ENCODE measurements at places on chromosomes 11 and 22.
A peak's percentile ranks its signal among the peaks of the same experiment; 100 is the strongest.

DNA sequence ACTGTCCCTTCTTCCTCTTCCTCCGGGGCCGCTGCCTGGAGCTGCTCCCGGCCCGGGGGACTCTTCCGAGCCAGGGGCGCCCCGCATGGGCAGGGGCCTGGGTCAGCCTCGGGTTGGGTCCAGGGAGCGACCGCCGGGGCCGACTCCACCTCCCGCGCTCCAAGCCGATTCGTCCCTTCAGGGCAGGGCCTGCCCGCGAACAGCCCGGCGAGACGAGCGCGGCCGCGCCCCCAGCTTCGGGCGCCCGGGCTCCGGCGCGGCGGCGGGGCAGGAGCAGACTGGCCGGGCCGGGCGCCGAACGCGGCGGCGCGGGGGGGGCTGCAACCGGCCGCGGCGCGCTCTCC, at the start of gene LARGE1:
LARGE1 (minus strand) TSS at position 280 of the 344 bp plus-strand sequence.
- peak; percentile 27 for DNase-seq

GRCh38 chr22:44536411-44536810, 38.4 kb upstream of the RTL6 start:
- DNase-seq, result no peak

DNA sequence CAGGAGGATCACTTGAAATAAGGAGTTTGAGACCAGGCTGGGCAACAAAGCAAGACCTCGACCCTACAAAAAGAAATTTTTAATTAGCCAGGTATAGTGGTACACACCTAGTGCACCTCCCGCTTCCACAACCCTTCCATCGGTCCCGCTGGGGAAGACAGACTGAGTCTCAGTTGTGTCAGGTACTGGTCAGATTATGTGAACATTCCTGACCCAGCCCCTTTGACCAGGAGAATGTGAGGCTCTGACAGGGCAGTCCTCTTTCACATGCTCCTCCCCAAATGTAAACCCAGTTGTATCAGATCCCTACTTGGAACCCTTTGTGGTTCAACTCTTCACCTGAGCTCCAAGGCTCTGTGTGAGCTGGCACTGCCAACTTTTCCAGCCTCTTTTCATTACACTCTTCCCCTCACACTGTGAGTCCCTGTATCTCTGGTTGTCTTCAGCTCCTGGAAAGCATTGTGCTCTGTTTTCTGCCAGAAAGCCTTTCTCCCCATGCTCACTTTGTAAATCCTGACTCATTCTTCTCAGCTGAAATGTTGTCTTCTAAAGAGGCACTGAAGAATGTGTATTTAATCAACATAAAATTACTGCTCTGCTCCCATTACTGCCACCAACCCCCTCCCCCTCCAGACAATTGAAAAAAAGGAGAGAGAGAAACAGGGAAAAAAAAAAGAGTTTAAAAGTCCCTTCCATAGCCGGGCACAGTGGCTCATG, 2.1 kb upstream of the TTLL12 start:
- no peak for DNase-seq

DNA sequence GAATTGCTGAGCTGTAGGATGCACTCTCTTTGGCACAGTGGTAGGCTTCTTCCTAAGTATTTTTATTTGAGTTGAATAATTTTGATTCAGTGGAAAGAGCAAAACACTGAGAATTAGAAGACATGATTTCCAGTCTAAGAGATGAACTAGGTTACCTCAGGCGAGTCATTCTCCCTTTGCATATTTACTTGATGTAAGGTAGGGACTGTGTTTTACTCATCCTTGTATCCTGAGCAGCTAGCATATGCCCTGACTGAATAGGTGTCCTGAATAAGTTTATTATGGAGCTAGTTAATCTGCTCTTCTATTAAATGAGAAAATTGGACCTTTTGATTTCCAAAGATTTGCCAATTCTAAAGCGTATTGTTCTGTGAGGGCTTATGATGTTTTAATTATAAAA, 50.7 kb downstream of the STIM1 start:
- DNase-seq, result no peak

- DNase-seq, result peak; percentile 17
Measured at GRCh38 chr11:43269254-43269918, 42.4 kb upstream of the API5 start.

DNA sequence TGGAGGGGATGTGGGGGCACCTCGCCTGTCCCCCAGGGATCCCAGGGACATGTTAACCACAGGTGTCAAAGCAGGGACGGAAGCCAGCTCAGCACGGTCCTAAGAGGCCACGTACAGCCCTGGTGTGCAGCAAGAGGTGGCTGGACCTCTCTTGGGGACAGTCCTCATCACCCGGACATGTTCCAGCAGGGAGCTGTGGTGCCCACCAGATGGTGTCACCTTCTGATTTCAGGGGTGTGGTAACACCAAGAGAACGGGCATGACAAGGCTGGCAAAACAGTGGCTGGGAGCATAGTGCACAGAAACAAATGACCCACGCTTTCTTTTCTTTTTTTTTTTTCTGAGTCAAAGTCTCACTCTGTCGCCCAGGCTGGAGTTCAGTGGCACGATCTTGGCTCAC, 25.6 kb upstream of the COMT start:
- DNase-seq, result no peak

DNA sequence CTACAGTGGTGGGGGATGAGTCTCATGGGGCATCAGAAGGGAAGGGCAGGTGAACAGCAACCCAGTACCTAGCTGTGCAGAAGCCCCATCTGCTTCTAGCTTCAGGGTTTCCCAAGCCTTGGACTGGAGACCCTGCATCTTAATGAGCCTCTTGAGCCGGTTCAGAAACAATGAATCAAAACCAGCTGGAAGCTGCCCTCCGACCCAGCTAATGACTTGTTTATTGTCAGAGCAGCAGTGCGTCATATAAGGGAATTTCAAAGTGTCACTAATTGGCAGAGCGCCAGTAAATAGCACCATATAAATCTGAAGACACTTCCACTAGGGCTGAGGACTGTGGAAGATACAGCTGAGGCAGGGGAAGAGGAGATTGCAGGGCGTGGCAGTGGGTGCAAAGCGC, 57.5 kb downstream of the RPUSD4 start:
- DNase-seq, result no peak

GRCh38 chr11:8011371-8011770, 24.2 kb downstream of the EIF3F start:
- no peak for DNase-seq

GRCh38 chr11:75668451-75669297, at the start of gene MAP6:
Gene MAP6 (minus strand): TSS chr11:75669038. CDS start chr11:75668369, 669 bp downstream.
- DNase-seq, result peak; percentile 63

- DNase-seq, result no peak
Measured at GRCh38 chr22:26846645-26847044, 189.3 kb downstream of the MIAT start.

GRCh38 chr22:38348751-38349496, 31.7 kb upstream of the CSNK1E start:
- no peak for DNase-seq

GRCh38 chr11:7469351-7469865, 15.9 kb upstream of the OLFML1 start:
- no peak for DNase-seq

GRCh38 chr11:44986315-44986714, 35.6 kb upstream of the TP53I11 start:
- no peak for DNase-seq

DNA sequence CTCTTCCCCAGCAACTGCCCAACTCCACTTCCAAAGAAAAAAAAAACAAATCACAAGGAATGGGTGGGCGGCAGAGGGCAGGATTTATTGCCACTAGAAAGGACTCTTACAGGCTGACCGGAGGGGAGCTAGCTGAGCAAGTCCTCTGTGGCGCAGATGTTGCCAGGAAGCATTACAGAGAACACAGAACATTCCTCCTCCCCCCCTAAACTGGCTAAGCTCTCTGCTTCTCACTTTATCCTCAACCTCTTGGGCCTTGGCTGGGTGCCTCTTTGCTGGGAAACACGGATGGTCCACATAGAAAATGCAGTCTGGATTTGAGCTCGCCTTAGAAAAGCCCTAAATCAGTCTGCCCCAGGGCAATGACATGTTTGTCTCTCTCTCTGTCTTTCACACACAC, 12.6 kb upstream of the FJX1 start:
- DNase-seq, result no peak

DNA sequence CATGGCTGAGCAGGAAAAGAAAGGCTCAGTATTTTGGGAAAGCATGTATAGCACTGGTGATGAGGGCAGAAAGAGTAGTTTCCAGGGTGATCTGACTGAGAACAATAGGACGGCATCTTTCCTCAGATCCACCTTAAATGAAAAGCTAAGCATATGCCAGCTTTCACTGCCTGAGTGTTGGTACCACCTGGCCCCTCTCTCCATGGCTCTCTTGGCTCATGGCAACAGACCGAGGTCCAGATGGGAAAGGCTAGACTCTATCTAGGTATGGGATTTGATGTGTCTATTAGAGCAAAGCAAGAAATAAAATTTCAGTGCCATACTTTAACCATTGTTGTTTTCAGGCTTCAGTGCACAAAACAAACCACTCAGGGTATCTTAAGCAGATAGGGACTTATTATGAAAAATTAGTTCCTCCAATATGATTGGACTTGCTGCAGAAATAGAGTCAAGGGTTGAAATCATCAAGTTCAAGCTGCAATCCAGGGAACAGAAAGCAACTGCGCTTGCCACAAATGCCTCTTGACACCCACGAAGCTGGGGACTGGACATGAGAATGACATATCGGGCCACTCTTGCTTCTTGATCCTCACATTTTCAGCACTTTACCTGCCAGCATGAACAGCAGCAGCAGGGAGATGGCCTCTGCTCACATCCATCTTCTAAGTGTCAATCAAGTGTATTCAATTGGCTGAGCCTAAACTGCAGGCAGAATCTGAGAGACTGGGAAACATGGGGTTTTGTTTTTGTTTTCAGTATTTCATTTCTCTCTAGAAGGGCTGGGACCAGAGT, 64.0 kb upstream of the SNX19 start:
- DNase-seq, result no peak

DNA sequence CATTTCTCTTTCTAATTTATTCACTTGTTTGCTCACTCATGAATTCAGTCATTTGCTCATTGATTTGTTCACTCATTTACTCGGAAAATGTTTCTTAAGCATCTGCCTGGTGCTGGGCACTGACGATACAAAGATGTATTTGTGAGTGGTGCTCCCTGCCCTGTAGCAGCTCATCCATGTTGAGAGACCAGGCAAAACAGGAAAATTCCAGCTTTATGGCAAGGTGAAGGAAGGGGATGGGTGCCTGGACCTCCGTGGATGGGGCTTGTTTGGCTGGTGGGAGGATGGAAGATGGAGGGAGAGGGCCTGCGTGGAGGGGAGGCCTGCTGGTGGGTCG, 53.1 kb downstream of the TBC1D22A start:
- no peak for DNase-seq

GRCh38 chr11:45285250-45285828, 802 bp downstream of the SYT13 start:
- no peak for DNase-seq

- no peak for DNase-seq
Measured at GRCh38 chr11:65560555-65561418, 2.6 kb upstream of the LTBP3 start.

- no peak for DNase-seq
Measured at GRCh38 chr11:88849368-88849767, 216.4 kb downstream of the GRM5 start.

DNA sequence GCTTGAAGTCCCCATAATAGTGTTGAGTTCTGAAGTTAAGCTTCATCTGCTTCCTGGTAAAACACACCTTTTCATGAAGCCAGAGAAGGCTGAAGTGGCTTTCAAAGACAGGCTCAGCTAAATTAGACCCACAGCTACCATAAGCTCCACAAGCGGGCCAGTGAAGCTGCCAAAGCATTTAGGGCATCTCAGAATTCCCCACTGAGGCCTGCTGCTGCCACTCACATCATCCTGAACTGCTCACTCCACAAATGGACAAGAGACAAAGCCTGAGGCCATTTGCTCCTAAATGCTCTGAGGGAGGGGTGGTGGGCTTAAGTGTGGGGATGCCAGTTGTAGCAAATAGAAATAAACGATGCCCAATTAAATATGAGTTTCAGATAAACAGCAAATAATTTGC, 14.6 kb downstream of the CCDC83 start:
- DNase-seq, result no peak

DNA sequence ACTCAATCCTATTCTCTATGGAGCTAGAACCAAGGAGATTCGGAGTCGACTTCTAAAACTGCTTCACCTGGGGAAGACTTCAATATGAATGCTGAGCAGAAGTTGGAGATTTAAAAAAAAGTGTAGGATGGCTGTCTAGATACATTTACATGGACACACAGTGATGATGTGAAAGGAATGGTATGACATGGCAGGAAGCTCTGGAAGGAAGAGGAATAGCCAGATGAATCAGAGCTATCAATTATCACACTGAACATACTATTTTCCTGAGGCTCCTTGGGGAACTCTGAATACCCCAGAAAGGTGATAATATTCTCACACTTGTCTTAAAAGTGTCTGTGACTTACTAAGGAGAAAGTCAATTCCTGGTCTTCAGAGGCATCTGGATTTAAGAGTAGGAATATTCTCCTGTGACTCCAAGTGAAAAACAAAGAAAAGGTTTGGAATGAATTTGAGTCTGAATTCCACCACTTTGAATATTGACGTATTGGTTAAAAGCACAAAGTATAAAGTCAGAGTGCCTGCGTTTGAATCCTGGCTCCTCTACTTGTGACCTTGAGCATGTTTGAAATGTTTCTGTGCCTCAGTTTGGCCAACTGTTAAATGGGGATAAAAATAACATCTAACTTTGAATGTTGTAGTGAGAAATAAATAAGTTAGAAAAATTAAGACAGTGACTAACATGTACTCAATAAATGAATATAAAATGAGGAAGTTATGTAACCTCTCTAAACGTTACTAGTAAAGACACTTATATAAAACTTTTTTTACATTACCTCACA, 1.3 kb downstream of the OR52D1 start:
- no peak for DNase-seq

DNA sequence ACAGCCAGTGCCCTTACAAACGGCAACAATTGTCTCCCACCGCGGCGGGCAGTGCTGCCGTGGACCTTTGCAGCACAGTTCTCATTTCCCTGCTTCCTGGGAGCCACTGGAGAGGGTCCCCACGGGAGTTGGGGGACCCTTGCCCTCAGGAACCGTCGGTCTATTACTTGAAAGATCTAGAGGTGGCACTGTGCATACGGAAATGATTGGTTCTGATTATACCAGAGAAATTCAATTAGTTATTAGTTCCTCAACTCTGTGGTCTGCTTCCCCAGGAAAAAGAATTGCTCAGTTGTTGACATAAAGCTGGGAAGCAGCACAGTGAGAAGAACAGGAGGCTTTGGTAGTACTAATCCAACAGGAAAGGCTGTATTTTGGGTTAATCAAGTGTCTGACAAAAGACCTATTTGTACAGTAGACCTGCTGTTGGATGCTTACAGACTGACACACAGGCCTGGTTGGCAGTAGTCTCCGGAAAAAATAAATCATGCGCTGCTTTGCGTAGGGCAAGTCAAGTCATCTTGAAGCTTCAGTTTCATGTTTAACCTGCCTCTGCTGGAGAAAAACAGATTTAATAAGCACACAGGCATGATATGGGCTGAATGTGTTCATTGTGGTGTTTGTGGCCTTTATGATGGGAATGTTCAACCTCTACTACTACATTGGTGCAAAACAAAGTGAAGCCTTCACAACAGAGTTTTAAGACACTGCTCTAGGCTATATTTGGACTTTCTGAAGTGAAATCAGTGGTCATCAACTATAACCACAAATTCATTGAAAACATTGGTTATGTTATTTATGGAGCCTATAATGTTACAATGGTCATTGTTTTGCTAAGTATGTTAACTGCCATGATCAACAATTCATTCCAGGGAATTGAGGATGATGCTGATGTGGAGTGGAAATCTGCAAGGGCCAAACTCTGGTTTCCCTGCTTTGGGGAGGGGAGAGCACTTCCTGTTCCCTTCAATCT, 54.6 kb upstream of the SC5D start:
- no peak for DNase-seq

GRCh38 chr22:24500277-24500820, 5.2 kb downstream of the UPB1 start:
- DNase-seq, result no peak
